ENCODE measurements at places on chromosomes 6 and 20. TPM values are rescaled to one million over a fixed set of nuclear protein-coding genes. Genes with fewer than 3 reads are reported as not detected.

Gene SLC12A5
- total RNA-seq, result not detected

Gene C6orf132
- 1.9 TPM for total RNA-seq

Gene CCN5
- total RNA-seq, result 85.1 TPM

Gene PFDN4
- 101 TPM for total RNA-seq

Gene SENP6
- 59.8 TPM for total RNA-seq

Gene SSTR4
- not detected for total RNA-seq

Gene ADTRP
- not detected for total RNA-seq
